Psoas muscle (tissue), 8 donors: ENCODE measurements at places on chromosomes 16 and 17. TPM values are rescaled to one million over a fixed set of nuclear protein-coding genes. Genes with fewer than 3 reads are reported as not detected.
A peak's percentile ranks its signal among the peaks of the same experiment; 100 is the strongest.

DNA sequence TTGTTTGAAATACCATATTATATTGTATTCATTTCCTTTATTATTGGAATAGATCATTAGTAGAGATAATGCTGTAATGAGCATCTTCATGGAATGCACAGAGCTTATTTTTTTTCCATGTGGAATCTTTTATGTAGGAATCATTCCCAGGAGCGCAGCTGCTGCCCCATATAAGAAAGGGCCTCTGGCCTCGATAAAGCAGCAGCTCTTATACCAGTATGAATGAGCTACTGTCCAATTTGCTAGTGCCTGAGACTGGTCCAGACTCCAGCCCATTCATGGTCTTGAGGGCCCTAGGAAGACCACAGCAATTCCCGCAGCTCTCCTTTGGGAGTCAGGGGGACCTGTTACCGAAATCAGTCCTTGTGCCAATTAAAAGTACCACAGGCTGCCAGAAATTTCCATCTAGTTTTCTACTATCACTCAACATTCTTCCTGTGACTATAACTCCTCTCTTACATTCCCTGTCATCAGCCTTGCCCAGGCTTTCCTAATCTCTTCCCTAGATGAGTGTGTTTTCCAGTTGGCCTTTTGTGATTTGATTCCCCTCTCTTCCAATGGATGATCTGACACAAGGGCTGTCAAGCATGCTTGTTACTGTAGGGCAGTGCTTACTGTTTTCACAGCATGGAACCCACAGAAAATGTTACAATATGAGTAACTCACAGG, 1.9 kb downstream of the ZNF843 start:
- DNase-seq, result no peak

- no peak for DNase-seq
Measured at GRCh38 chr17:65633146-65633881, 71.9 kb upstream of the AXIN2 start.

- peak; percentile 76 for DNase-seq
Measured at GRCh38 chr17:37844158-37844976, 79.8 kb upstream of the TBC1D3K start.

DNA sequence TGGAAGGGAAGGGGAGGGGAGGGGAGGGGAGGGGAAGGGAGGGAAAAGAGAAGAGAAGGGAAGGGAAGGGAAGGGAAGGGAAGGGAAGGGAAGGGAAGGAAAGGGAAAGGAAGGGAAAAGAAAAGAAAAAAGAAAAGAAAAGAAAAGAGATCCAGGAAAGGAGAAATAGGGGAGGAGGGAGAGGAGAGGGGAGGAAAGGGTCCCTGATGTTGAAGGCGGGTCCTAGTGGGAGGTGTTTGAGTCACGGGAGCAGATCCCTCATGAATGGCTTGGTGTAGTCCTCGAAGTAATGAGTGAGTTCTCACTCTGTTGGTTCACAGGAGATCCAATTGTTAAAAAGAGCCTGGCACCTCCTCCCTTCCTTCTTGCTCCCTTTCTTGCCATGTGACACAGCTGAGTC, 6.9 kb upstream of the USP31 start:
- no peak for DNase-seq

- DNase-seq, result no peak
Measured at GRCh38 chr16:89230255-89230654, 12.8 kb downstream of the ZNF778 start.

DNA sequence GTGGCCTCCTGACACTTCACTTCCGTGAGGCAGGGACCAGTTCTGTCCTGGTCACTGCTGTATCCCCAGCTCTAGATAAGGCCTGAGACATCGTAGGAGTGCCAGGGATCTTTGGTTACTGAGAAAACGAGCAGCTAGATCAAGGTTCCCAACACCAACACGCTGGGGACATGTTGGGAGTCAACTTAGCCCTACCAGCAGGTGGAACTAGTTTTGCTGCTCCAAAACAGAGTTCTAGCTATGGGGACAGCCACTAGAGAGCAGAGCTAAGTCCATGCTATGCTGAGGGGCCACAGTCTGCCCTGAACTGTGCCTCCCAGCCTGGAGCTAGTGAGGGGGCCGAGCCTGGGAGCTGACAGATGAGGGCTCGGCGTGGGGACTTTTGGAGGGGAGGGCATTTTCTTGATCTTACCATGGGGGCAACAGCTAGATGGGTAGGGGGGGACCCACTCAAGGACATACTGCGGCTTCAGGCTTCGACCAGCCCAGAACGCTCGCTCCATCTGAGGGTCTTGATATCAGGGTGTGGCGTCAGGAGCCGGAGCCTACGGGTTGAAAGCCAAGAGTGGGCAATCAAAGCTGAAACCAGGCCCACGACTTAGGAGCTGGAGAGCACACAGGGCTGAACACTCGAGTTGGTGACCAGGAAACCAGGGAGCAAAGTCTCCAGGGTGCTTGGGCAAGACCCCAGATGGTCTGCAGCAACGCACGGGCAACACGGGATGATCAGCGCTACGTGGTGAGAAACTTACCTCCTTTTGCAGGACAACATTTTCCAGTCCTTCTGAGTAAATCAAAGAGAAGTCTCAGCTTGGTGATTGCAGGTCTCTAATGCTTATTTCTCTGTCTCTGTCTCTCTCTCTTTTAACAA, 13.4 kb downstream of the SNX20 start:
- no peak for DNase-seq

GRCh38 chr17:8091033-8091687, 3.6 kb upstream of the ALOX12B start:
- DNase-seq, result no peak

- DNase-seq, result no peak
Measured at GRCh38 chr17:7081341-7082062, 1.5 kb upstream of the CLEC10A start.

DNA sequence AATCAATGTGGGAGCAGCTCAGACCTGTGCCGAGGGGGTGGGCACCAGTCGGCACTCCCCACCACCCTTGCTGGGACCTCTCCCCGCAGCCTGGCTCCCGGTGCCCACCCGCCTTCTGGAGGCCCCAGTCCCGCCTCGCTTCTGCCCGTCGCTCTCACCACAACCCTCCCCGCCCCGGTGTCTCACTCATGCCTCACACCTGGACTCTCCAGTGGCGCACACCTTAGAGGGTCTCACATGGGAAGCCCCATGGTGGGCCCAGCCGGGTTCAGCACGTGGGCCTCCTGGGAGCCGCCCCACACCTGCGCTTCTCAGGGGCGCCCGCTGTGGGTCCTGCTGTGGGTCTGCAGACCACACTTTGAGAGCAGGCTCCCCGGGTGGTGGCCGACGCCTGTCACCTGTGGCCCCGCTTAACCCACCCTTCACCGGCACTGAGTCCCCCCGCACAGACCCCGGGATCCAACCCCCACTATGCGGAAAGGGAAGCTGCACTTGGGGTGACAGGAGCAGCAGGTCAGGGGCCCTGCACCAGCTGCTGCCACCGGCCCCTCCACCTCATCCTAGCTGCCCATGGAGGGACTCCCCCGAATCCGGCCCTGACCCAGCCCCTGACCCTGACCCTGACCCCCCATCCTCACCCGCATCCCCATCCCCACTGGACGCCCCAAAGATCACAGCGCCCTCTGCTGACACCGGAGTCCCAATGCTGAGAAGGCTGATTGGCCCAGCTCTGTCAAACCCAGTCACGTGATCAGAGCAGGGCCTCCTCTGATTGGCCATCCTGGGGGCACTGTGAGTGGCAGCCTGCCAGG, 27.4 kb upstream of the SLC38A10 start:
- DNase-seq, result no peak

DNA sequence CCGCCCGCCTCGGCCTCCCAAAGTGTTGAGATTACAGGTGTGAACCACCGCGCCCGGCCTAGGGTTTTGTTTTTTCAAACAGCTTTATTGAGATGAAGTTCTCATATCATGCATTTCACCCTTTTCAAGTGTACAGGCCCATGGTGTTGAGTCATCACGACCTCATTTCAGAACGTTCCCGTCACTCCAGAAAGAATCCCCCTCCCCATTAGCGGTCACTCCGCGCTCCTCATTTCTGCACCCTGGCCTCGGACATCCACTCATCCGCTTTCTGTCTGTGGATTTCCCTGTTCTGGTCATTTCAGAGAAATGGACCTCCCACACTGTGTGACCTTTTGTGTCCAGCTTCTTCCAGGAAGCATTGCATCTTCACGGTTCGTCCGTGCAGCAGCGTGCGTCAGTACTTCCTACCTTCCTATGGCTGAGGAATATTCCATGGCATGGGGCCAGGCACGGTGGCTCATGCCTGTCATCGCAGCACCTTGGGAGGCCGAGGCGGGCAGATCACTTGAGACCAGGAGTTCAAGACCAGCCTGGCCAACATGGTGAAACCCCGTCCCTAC, 135.2 kb upstream of the GSE1 start:
- DNase-seq, result no peak

DNA sequence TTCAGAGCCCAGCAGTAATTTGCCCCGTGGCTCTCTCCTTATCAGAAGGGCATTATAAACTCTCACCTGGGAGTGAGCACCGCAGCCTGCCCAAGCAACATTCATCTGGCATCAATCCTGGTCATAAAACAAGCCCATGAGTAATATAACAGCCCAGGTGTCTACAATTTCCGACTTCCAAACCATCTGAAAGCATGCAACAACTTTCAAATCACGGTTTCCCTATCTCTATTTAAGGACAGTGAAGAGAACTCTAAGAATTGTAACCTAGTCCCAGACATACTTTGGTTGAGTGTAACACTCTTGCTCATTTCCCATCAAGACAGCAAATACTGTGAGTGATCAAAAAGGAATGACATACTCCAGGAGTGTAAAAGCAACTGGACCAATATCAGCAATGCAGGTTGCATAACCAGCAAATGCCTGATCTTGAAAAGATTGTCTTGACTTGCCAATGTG, 487.4 kb upstream of the SOX9 start:
- no peak for DNase-seq

DNA sequence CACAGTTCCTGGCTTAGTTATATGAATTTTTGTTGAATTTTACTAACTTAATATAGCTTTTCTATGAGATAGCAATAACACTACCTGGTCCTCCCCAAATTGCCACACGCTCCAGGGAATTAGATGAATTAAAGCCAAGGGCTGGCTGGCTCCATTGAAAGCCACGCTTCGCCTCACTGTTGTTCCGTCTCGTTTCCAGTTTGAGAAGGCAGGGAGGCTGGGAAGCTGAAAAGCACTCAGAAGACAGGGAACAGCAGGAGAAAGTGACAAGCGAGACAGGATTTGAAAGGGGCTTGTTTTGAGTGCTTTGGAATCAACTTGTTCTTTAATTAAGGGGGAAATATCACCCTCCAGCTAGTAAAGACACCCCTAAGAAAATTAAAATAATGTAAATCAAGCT, 425.3 kb downstream of the CA10 start:
- DNase-seq, result no peak

GRCh38 chr16:11611871-11612664, 25.3 kb upstream of the LITAF start:
- no peak for DNase-seq

DNA sequence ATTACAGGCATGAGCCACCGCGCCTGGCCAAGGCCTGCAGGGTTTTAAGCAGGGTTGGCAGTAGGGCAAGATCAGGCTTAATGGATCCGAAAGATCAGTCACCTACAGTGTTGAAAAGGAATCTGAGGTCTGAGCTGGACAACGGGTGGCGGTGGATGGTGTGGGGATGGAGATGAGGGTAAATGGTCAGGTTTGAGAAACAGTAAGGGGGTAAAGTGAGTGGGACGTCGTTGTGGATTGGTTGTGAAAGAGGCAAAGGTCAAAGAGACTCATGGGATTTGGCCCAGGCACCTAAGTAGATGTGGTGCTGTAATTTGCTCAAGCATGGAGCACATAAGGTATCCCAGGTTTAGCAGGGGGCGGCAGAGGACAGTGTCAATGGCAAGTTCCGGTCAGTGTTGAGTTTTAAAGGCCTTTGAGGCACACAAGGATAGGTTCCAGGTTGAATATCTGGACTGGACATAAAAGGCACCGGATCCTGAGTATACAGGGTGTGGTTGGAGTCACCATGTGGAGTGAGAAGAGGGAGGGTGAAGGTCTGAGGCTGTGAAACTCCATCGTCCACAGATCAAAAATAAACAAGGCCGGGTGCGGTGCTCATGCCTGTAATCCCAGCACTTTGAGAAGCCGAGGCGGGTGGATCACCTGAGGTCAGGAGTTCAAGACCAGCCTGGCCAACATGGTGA, 1.1 kb upstream of the SLC16A5 start:
- DNase-seq, result no peak

- DNase-seq, result no peak
Measured at GRCh38 chr17:13671771-13672170, 70.0 kb upstream of the HS3ST3A1 start.

DNA sequence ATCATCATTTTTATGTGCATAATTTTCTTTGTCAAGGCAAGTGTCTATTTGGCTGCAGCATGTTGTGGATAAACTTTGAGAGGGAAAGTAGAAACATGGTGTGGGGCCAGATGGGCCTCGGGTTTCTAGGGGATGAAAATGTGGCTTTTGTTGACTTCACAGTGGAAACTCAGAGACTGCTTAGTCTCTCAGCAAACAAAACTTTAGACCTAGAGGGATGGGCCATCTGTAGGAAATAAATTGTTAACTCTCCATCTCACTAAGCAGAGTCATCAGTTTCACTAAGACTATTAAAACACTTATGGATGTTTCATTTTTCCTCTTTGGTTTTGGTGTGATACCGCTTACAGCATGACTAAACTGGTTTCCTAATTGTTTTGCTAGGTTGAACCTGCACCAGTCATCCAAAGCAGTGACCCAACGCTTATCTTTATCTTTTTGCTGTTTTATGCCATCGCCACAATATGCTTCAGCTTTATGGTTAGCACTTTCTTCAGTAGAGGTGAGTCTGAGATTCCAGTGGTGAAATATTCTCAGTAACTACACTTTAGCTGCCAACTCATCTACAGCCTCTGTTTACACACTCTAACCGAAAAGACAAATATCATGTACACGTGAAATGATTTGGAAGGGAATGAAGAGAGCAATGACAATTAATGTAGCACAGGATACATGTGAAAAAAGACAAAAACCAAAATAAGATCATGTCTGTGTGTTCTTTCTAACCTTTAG, 60.6 kb upstream of the CRYM start:
- DNase-seq, result no peak

The KRTAP17-1 gene
- total RNA-seq, result not detected

The CIBAR2 gene
- 0.36 TPM for total RNA-seq

The KRTAP4-4 gene
- not detected for total RNA-seq

The SLC12A3 gene
- total RNA-seq, result 0.06 TPM

The SEZ6L2 gene
- 0.34 TPM for total RNA-seq

The TM4SF5 gene
- total RNA-seq, result not detected

The CCL7 gene
- 0.28 TPM for total RNA-seq
